ENCODE measurements at places on chromosomes 4 and X.

DNA sequence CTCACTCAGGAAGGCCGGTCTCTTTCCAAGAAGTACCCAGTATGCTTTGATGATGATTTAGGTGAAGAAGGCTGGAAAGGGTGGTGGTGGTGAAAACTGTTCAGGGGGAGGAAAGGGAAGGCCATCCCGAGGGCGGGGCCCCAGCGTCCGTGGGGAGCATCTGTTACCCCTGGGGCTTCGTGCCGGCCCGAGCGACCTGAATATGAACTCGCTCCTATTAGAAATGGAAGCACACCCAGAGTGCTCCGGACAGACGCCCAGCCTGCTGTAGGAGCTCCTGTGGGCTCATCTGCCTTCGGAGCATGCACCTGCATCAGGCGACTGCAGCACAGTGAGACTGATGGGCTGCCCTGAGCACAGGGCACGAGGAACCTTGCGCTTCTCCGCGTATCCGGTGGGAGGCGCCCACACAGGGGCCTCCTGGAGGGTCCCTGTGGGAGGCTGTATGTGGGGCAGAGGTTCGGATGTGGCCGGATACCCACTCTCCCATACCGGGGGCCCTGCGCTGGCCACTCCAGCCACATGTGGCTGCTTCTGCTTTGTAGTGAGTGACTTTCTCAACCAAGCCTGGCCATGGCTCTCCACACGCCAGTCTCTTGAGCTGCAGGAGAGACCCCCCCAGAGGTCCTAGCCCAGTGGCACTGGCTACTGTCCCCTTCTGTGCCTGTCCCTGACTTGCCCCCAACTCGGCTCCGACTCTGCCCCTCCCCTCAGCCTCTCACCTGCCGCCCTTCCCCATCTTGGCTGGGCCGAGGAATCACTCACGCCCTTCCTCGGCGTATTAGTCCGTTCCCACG, 36.7 kb downstream of the FGFRL1 start:
- no peak for DNase-seq

DNA sequence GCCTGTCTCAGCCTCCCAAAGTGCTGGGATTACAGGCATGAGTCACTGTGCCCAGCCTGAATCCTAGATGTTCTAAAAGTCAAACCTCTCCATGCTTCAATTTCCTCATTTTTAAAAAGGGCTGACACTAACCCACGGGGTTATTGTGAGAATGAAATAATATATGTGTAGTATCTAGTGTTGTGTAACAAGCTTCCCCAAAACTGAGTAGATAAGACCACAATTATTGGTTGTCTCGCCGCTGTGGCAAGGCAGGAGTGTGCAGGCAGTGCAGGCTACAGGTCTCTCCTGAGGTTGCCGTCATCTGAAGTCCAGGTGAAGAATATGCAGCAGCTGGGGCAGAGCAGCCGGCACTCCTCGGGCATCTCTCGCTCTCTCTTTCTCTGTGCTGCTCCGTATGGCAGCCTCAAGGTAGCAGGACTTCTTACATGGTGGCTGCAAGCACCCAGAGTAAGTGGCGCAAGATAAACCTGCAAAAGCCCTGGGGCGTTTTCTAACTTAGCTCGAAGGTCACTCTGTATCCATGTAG, 30.9 kb downstream of the RAB33B start:
- DNase-seq: no peak

- no peak for DNase-seq
Observed at GRCh38 chr4:3123181-3123671, 48.7 kb downstream of the HTT start.

GRCh38 chrX:19410259-19410658, 66.5 kb downstream of the PDHA1 start:
- DNase-seq: no peak

- DNase-seq: no peak
Observed at GRCh38 chr4:7132249-7132648, 60.1 kb upstream of the SORCS2 start.

GRCh38 chr4:121269001-121269400, 104.9 kb upstream of the TNIP3 start:
- DNase-seq: no peak

Measured in progenitor cell of endocrine pancreas (in vitro differentiated cells).